ENCODE measurements at places on chromosomes 5 and 9. TPM values are rescaled to one million over a fixed set of nuclear protein-coding genes. Genes with fewer than 3 reads are reported as not detected.

Gene ORM2
- not detected for total RNA-seq

Gene F2RL1
- total RNA-seq = 10.6 TPM

Gene GDF9
- 0.22 TPM for total RNA-seq

DNA sequence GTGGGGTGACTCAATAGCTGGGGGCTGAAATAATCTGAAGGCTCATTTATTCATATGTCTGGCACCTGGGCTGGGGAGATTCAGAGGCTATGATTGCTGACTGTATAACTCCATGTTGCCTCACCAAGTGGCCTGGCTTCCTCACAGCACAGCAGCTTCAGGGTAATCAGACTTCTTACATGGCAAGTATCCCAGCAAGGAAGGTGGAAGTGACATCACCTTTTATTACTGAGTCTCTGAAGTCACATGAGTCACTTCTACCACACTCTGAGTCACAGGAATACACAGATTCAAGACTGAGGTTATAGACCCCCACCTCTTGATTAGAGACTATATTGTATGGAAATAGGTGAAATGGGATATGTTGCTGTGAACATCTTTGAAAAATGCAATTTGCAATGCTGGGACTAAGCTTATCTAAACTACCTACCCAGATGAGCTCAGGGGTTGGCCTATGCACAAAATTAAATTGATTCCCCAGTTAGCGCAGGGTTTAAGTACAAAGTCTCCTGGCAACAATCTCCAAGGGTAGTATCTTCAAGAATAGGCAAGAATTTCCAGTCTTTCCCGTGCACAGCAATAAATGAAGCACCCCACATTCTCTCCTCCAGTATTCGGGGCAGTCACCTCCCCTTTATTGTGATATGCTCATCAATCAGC is 553.1 kb downstream of the LRRC70 start:
- H3K36me3 ChIP-seq = no peaks in the 10 kb centered on the region
- H3K4me3 ChIP-seq = no peak overlapping the region
- no peak overlapping the region for H3K27ac ChIP-seq
- no peaks in the 10 kb centered on the region for H3K4me1 ChIP-seq
- no peaks in the 10 kb centered on the region for H3K27me3 ChIP-seq
- no peak for DNase-seq

DNA sequence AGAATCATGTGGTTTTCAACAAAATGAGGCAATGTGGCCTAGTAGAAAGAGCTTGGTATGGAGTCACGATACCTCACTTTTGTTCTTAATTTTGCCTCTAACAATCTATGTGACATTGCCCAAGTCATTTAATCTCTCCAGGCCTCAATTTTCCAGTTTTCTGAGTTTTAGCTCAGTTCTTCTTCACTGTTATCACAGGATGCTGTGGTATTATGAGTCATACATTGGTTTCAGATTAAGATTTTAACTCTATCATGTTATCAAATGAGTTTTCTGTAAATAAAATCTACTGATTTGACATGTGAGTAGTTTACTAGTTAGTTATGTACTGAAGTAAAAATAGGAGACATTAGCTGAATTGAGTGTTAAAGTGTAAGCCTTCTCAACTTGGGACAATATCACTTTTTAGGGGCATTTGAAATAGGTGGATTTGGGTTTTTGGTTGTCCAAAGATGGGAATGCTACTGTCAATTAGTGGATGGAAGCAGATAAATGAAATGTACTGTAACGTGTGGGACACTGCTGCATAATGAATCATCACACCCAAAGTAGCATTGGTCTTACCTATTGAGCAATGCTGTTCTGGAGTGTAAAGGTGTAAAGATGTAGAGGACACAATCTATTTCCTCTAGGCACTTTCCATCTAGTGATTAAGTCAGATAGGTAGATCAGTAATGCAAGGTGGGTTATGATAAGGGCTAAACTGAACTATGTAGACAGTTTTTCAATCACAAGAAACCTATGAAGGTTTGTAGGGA is 73.3 kb downstream of the NNT start:
- peaks cover 9% of the 10 kb centered on the region for H3K36me3 ChIP-seq
- H3K4me1 ChIP-seq = no peaks in the 10 kb centered on the region
- H3K4me3 ChIP-seq = no peak overlapping the region
- DNase-seq = no peak
- no peaks in the 10 kb centered on the region for H3K27me3 ChIP-seq

GRCh38 chr9:70400107-70400892 is 14.2 kb downstream of the KLF9 start:
- no peaks in the 10 kb centered on the region for H3K27me3 ChIP-seq
- no peak overlapping the region for H3K4me3 ChIP-seq
- no peaks in the 10 kb centered on the region for H3K4me1 ChIP-seq

GRCh38 chr9:80964374-80964773 is 725.0 kb downstream of the TLE1 start:
- H3K27ac ChIP-seq = no peak overlapping the region
- no peak overlapping the region for H3K4me3 ChIP-seq
- H3K27me3 ChIP-seq = no peaks in the 10 kb centered on the region
- H3K36me3 ChIP-seq = no peaks in the 10 kb centered on the region
- no peaks in the 10 kb centered on the region for H3K4me1 ChIP-seq
